ENCODE measurements at places on chromosomes 2 and 18.
A peak's percentile ranks its signal among the peaks of the same experiment; 100 is the strongest.

GRCh38 chr2:153944800-153945199 is 73.1 kb downstream of the GALNT13 start:
- DNase-seq, result no peak

DNA sequence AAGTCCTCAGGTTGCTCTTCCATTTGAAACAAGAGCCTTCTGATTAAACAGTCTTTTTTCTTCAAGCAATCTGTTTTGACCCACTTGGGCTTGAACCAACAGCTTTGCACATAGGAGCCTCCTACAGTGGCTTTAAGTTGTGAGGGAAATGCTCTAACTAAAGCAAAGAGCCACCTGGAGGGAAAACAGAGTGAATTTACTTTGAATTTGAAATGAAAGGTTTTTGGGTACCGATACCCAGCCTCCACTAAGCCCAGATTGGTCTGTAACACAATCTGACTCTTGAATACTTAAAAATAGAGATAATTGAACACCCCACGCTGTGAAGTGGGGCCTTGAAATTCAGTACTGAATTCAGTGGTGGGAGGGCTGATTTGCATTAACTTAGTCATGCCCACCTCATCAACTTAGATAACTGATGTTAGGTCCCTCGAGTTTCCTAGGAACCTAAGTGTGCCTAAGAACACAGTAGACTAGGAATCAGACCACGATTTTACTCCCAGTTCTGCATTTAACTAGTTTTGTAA is 56.3 kb upstream of the ACVR1C start:
- DNase-seq, result no peak

GRCh38 chr18:36162981-36163380 is 24.3 kb upstream of the MOCOS start:
- no peak for DNase-seq

GRCh38 chr2:30965022-30965531 is 157.8 kb upstream of the CAPN13 start:
- no peak for DNase-seq

DNA sequence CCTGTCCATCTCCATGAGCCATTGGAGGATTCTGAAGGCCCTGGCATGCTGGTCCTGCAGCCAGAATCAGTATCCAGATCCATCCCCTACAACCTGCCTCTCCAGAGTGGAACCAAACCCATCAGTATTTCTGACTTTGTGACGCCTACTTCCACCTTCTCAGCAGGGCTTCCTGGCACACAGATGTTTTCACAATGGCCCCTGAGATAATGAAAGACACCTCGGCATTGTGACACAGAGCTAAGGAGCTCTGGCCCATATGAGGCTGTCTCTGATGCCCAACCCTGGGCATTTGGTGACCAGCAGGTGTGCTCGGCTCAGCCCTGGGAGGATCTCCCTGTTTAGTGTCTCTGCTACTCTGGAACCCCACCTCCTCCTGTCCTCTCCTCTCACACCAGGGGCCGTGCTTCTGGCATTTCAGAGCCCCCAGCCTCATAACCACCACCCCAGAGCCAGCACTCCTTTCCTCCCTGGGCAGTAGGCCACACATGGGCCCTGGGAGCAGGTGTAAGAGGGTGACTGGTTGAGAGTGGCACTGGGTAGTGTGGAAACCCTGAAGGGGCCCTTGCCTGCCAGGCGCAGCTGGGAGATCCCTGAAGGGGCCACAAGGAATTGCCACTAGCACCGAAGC is 38.2 kb downstream of the FOSL2 start:
- DNase-seq, result no peak

DNA sequence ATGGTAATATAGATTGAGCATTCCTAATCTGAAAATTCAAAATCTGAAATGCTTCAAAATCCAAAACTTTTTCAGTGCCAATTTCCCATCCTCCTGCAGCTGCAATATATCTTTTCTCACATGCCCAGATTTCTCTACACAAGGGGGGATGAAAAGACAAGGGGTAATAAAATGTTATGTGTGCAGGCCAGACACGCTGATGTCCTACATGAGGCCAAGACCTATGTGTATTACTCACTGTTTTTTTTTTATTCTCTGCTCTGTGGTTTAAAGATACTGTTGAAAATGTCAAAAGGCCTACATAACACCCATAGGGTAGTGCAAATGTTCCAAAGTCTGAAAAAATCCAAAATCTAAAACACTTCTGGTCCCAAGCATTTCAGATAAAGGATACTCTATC is 41.2 kb upstream of the CWC22 start:
- no peak for DNase-seq

GRCh38 chr2:206004004-206004693 is 81.8 kb downstream of the INO80D start:
- peak; percentile 65 for DNase-seq

- DNase-seq, result peak; percentile 41
These were observed 411.7 kb downstream of the DSEL start for GRCh38 chr18:67104700-67105284.

DNA sequence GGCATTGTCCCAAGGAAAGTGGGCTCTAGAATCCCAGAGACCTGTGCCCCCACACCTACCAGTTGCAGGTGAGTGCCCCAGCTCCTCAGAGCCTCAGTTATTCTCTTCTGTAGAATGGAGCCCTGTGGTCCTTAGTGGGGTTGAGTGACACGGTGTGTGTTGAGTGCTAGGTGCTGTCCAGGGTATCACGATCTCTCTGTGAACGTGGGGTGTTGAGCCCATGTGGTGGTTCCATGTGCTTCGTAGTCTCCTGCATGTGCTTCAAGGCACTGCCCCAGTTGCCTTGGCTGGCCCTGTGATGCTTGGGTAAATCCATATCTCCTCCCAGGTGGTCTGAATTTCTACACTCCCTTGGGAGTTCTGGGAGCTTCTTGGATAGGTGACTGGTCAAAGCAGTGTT is 54.9 kb downstream of the SH3RF3 start:
- DNase-seq, result no peak

DNA sequence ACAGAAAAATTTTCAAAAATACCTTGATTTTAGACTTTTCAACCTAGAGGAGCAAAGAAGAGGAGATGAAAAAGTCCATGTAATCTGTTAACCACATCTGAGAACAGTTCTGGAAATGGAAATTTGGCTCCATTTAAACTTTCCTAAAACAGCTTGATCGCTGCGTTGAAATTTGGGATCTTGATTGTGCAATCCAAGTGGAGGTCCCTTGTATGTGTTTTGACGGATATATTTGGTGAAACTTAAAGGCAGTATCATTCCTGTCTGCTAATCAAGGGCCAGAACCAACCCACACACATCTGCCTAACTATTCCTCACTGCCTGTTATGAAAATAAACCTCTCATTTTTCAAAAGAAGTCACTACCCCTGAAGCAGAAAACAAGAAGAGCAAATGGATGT is 46.6 kb downstream of the SPATS2L start:
- DNase-seq, result no peak

DNA sequence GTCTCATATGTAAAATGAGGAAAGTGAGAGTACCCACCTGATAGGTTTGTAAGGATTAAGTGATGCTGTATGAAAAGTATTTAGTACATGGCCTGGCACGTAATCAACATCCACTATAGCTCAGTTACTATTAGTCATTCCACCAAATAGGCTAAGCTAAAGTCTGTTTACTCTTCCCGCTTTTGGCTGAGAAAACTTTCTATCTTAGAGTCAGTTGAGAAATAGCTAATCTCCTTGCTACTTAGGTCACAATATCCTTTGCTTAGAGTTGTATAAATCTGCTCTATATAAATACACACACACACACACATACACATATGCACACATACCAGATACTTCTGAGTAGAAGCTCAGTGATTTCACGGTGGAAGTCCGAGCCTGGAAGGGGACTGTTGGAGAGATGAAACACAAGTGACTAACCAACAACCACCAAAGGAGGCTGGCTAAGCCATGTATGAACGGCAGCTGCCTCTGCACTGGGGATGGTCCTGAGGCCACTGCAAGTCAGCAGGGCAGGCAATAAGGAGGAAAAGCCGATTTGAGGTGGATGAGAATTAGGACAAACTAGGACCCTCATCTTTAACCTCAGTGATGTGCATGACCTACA is 104.6 kb upstream of the EPHA4 start:
- DNase-seq, result no peak

- DNase-seq, result peak; percentile 24
These were observed 75.4 kb upstream of the GRB14 start for GRCh38 chr2:164696634-164697033.

- no peak for DNase-seq
These were observed 1526.7 kb downstream of the LRP1B start for GRCh38 chr2:140604096-140604495.

DNA sequence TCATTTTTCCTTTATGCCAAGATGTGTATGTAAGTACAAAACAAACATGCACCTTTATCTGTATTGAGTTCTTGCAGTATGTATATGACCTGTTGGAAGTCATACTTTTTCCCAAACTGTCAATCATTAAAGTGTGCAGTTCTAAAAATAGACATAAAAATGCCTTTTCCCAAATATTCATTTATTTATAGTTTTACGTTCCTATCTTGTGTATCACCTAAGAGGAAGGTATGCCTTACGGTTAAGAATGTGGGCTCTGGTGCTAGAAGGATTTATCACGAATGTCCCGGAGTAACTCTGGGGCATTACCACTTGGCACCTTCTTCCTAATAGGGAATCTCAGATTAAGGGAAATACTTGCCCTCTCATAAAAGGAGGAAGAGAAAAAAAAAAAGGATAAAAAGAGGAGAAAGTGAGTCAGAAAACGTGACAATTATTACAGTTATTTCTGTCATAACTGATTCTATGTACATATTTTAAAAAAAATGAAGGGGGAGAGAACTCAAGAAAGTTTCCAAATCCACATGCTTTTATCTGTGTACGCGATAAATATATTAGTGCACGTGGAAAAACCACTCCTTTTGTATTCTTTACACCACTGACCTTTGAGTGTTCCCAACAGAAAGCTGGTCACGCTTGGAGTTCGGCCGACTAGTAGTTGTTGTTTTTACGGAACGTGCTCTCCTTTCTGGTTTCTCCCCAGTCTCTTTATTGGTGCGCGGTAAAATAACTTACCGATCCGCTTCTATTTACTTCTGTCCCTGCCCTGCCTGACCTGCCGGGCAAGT is 721 bp downstream of the MCEE start:
- no peak for DNase-seq

DNA sequence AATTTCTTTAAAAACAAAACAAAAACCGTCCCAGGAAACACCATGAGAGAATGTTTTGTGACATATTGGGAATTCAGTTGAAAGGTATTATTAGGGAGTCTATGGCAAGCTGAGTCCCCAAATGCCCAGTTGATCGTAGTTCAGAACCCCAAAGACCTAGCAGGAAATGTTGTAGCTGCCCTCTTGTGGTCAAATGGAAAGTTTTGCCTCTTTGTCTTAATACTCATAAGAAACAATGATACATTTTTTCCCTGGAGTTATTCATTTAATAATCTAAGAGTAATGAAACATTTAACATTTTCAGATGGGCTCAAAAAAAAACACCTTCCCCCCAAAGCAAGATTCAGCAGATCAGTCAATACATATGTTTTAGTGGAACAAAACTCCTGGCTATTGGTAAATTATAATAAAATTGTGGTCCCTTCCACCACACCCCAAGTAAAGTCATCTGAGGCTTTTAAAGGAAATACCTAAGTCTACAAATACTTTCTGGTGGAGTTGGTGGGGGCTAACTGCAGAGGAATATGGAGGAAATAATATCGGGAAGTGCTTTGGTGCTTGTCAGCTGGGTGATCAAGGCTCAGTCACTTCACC is 37.8 kb upstream of the EFEMP1 start:
- peak; percentile 42 for DNase-seq

DNA sequence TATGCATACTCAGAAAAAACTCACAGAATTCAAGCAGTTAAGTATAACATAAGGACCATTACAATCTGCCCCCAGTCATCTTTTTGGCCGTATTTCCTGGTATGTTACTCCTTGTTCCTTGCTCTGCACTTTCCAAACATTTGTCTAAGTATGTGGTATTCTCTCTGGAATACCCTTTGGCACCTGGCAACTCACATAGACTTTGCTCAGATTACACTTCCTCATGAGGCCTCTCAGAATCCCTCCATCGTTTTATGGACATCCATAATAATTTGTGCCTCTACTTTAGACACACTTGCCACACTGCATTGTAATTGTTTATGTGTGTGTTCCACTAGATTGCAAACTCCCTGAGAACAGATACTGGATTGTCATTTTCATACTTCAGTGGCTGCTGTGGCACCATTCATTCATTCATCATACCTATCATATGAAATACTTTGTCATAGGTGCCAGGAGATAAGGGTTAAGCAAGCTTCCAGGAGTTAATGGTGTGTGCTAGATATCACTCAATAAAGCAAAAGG is 84.0 kb downstream of the HIBCH start:
- DNase-seq, result no peak

DNA sequence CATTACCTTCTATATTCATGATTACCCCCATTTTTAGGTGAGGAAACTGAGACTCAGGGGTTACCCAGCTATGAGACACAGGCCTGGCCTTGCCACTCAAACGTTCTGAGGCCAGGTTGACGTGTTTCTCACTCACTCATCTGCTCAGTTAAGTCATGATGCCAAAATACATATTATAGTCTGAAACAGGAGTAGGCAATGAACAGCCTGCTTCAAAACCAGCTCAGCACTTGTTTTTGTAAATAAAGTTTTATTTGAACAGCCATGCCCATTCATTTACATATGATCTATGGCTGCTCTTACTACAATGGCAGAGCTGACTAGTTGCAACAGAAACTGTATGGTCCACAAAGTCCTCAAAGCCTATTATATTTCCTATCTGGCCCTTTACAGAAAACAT is 74.1 kb upstream of the SMAD2 start:
- no peak for DNase-seq

- DNase-seq, result no peak
These were observed 320.7 kb downstream of the LRP1B start for GRCh38 chr2:141810148-141810547.

- no peak for DNase-seq
These were observed 23.4 kb upstream of the FAM110C start for GRCh38 chr2:69366-70344.

- DNase-seq, result peak; percentile 56
These were observed 312.2 kb downstream of the LRATD1 start for GRCh38 chr2:14944562-14945346.

DNA sequence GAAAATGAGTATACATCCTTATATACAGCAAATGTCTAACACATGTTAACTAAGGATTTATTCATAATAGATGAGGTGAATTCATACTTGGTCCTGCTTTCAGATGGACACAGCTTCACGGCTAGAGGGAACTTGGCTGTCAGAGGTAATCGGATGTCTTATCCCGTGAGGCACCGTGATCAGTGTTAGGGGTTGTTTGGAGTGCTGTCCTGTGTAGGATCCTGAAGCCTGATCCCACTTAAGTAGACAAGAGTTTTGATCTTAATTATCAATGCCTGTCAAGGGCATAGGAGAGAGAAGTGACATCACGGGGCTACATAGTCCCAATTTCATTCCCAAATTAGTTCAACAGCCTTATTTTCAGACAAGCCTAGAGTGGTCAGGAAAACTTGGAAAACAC is 204.6 kb downstream of the RNF144A start:
- DNase-seq, result no peak

DNA sequence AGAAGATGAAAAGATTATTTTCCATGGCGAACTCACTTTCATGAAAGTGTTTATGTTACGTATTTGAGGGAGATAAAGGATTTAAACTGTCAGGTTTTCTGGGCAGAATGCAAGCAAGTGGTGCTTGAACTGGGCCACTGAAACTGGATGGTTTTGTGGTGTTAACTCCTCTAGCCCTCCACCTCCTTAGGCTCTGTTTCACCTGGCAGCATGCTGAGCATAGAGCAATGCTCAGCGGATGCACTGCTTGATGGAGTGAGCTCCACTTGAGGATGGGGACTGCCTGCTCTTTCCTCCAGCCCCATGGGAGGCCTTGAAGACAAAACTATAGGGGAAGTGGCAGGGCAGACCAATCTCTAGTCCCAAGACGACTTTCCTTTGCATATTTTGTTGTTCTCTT is 345.8 kb downstream of the TDRD15 start:
- DNase-seq, result no peak

GRCh38 chr2:109321570-109321969 is 192.6 kb downstream of the SH3RF3 start:
- DNase-seq, result no peak

Measured in Caco-2 (cell line).